ENCODE measurements at places on chromosomes 13 and 19.

DNA sequence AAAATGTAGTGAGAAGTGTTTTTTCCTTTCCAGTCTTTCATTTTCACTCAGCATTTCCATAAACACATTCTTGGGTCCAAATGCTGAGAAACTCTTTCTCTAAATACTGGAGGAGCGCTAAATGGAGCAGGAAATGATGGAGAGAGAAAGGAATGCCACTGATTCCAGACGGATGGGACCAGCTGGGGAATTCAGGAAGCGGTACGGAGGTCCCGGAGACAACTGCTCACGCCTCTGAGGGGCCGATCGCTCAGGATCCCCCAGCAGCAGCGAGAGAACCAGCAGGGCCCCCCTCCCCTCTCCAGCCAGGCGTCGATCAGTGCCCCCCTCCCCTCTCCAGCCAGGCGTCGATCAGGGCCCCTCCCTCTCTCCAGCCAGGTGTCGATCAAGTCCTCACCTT lies 13.2 kb downstream of the RASA3 start:
- DNase-seq = peak; percentile 82

GRCh38 chr13:94667190-94667589 lies 45.2 kb downstream of the SOX21 start:
- no peak for DNase-seq

- peak; percentile 91 for DNase-seq
Measured at GRCh38 chr13:98484289-98485219, 92.4 kb downstream of the STK24 start.

DNA sequence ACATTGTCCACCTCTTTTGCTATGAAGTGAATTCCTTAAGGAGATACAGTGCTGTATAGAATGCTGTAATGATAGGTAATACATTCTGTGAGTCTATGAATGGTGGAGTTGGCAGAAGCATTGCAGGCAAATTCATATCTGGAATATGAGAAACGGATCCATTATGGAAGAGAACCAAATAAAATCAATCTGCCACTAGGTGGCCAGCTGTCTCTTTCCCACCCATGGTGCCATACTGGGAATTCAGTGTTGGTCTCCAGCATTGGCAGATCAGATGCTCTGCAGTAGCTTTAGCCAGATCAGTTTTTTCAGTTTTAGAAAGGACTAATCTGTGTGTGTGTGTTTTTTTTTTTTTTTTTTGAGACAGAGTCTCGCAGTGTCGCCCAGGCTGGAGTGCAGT lies 27.6 kb downstream of the DNAJC3 start:
- DNase-seq = no peak

DNA sequence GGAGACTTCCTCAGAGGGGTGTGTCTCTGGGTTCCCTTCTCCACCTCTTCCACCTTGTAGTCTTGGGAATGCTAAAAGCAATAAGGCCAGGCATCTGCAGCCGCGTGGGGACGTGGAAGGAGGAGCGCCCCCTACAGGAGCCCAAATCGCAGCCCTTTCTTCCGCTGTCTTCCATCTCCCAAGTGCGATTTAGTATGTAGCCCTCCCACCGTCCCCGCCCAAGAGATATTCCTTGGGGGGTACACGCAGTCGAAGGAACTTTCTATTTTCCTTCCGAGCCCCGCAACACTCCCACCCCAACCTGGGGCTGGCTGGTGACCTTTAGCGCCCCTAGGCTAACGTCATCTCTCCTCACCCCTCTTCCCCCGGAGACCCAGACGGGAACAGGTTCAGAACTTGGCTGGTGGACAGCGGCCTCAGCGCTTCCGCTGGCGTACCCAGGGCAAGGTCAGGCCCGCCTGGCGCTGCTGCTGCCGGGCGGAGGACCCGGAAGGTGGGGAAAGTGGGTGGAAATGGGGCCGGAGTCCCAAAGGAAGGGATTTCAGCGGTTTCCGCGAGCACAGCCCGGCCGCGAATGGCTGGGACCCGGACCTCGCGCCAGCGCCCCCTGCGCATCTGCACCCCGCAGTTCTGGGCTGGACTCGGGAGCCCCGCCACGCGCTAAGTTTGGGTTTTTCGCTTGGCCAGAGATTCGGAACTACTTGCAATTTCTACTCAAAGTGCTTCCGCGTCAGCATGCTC lies 2.1 kb upstream of the PCDH8 start:
- peak; percentile 14 for DNase-seq

GRCh38 chr13:94176561-94176960 lies 302.9 kb downstream of the DCT start:
- DNase-seq = no peak

Data from fibroblast of gingiva (primary cell).